ENCODE measurements at places on chromosomes 2 and 18. TPM values are rescaled to one million over a fixed set of nuclear protein-coding genes. Genes with fewer than 3 reads are reported as not detected.

Gene UGT1A7
- total RNA-seq, result not detected

Gene LOXL3
- 147 TPM for total RNA-seq

Gene UPP2
- total RNA-seq, result not detected

Gene KRTCAP3
- total RNA-seq, result not detected

Gene RAX
- total RNA-seq, result not detected
